Stimulated activated CD4-positive, alpha-beta T cell treated with anti-CD3 and anti-CD28 coated beads, Interleukin-2, amount 100 ng/mL, for 24 hours (primary cell): ENCODE measurements at places on chromosomes 12 and 14.
A peak's percentile ranks its signal among the peaks of the same experiment; 100 is the strongest.

GRCh38 chr12:49777800-49778748 lies 36.7 kb downstream of the TMBIM6 start:
- peak; percentile 83 for DNase-seq

- DNase-seq: no peak
Measured at GRCh38 chr12:66191547-66192126, 2.6 kb downstream of the IRAK3 start.

DNA sequence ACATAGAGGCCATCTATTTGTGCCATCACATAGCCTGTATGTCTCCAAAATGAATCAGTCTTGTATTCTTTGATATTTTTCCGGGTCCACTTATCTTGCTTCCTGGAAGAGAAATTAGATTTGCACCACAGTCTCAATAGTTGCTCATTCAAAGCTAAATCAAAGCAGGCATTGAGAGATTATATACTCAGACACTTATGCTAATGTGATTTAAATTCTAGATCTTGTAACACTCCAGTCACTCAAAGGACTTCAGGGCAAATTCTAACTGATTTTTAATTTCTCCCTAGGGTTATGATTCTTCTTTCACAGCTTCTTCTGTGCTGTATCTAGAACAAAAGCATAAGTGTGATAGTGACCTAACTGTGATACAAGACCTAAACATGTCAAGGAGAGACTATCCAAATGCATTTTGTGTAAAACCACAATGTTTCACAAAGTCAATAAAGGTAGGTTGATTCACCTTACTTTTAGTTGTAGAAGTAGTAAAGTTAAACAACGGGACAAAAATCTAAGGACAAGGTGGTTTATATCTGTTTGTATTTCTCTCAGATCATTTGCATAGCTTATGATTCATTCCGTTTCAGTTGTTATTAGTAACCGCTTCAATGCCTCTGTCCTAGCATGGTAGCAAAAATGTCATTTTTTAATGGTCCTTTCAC lies 26.8 kb downstream of the PLBD1 start:
- DNase-seq: no peak

DNA sequence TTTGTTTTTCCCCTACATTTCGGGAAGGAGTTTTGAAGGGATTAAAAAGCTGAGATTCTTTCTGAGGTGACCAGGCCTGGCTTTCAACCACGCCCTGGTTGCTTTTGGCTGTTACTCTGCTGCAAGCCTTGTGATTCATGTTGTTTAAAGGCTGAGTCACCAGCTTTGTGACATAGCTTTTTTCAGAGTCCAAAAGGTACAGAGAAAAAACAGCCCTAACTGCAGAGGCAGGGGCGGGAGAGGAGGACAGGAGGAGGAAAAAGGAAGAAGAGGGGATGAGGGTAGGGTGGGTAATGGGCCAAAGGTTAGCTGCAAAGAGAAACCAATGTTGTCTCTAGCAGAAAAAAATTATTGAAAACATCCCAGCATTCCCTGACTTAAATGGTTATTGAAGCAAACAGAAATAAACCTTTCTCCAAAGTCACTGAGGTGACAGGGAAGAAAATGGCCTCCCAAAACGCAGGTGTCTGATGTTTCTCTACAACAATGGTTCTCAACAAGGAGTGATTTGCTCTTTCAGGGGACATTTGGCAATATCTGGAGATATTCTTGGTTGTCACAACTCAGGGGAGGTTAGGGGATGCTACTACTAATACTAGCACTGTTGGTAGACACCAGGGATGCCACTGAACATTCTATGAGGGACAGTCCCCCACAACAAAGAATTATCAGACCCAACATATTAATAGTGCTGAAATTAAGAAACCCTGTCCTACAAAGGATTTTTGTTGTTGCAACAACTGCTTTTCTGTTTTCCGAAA lies 2.1 kb upstream of the UBC start:
- DNase-seq: peak; percentile 51

GRCh38 chr12:62005615-62006014 lies 254.6 kb upstream of the USP15 start:
- no peak for DNase-seq

GRCh38 chr12:24360057-24360456 lies 410.6 kb upstream of the SOX5 start:
- no peak for DNase-seq

DNA sequence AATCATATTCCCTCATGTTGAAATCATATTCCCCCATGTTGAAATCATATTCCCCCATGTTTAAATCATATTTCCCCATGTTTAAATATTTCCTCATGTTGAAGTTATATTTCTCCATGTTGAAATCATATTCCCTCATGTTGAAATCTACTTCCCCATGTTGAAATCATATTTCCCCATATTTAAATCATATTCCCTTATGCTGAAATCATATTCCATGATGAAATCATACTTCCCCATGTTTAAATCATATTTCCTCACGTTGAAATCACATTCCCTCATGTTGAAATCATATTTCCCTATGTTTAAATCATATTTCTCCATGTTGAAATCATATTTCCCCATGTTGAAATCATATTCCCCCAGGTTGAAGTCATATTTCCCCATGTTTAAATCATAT lies 34.6 kb upstream of the ADGRD1 start:
- DNase-seq: no peak

GRCh38 chr12:130875193-130875592 lies 3.3 kb downstream of the RAN start:
- DNase-seq: no peak

DNA sequence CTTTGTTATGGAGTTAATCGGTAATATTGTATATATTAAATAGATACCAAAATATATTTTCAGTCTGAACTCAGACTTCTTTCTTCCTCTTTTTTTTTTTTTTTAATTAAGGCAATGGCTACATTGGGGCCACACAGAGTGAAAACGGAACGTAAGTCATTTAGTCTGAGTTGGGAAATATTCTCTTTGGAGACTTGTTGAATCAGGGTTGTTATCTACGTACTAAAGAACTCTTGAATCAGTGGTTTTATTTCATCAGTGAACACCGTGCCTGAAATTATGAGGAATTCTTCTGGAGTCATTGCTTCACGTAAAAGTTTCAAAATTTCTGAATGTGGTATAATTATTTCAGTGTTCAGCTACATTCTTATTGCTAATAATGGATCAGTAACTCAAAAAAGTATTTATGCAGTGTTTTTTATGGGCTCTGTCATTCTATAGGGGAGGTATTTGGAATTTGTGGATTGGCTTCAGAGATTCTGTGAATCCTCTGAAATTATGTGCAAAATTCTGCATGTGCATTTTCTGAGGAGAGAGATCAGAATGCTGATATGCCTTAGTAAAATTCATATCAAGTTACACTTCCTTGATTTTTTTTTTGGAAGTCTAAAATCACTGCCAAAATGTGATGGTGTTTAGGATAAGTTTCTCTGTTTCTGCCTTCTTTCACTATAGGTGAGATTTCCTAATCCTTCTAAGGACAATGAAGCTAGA lies 39.6 kb downstream of the BRMS1L start:
- no peak for DNase-seq

DNA sequence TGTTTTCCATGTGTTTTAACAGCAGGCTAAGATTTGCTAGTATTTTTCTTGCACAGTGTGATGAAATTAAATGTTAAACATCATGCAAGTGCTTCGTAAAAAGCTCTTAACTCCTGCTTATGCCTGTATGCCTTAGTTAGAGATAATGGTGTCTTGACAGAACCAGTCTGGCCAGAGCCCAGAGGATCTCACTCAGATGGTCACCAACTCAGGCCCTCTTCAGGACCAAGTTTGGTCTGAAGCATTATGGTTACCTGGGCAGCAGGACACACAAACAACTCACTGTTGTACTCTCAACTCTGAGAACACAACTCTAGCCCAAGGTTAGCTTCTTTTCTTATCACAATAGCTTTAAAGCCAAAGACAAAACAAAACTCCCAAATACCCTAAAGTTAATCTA lies 115.4 kb downstream of the KIF21A start:
- no peak for DNase-seq

DNA sequence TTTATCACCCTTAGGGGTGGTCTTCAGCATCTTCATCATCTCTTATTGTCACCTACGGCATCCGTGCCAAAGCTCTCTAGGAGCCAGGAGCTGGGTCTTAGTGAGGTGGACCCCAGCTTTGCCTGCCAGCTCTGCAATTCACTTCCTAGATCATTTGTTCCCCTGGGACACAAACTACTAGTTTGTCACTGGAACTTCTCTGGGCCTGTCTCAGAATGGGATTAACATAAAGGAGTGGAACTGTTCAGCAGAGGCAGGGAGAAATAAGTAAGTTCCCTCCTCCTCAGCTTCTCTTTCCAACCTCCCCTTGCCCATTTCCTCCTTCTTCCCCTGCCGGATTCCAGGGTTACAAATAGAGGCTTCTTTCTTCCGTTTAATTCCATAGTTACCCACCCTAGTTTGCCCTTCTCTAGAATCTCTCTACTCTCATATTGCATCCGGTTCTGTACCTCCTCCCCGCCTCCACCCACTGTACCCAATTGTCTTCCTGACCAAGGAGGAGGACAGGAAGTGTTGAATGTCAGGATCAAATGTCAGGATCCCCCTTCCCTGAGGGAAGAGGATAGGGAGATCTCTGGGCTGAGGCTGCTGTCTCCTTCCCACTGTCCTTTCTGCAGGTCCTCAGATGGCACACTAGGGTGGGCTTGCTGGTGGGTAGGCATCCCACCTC lies 25.0 kb downstream of the LARP4 start:
- no peak for DNase-seq

DNA sequence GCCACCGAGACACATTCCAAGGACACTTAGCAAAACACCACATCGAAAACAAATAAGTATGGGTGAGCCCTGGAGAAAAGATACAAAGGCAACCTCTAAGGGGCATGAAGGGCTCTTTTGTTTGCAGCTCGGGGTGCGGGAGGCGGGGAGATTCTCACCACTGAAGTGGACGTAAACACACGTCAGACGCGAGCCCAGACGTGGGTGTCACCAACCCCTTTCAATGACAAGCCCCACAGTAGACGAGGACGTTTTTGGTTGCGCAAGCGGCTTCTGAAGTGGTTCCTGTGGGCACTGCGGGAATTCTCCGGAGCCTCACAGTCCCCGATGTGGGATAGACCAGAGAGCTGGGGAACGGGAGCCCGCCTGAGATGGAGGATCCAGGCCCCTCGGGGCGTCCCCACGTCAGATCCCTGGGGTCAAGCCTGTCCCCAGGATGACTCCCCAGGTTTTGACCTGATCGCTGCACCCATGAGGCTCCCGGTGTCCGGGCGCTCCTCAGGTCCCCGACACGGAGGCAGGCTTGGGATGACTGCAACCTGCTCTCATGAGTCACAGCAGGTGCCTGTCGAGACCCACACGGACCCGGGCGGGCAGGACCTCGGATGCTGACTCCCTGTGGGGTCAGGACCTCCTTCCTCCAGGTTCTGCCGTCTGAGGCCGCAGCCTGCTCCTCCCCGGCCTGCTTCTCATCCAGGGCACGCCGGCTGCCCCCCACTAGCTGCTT lies 20.3 kb upstream of the ADGRD1 start:
- DNase-seq: no peak

GRCh38 chr12:96687719-96688118 lies 198.3 kb downstream of the CFAP54 start:
- no peak for DNase-seq

DNA sequence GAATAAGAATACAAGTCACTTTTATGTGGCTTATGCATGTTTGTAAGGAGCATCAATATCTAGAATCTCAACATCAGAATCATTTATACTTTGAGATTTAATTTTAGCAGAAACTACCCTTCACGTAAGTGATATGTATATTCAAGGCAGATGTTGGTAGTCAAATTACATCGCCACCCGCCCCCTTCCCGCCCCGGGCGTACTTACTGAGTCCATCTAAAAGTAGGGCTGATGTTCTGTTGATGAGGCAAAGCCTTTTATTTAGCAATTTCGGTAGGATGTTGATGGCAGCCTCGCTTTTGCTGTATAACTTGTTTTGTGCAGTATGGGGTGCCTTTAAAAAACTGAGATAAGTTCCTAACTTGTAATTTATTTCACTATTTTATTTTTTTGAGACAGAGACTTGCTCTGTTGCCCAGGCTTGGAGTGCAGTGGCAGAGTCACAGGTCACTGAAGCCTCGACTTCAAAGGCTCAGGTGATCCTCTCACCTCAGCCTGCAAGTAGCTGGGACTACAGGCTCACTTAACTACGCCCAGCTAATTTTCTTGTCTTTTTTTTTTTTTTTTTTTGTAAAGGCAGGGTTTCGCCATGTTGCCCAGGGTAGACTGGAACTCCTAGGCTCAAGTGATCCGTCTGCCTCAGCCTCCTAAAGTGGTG lies 30.8 kb downstream of the KTN1 start:
- DNase-seq: no peak

GRCh38 chr12:97752129-97752528 lies 289.5 kb downstream of the RMST start:
- DNase-seq: no peak

DNA sequence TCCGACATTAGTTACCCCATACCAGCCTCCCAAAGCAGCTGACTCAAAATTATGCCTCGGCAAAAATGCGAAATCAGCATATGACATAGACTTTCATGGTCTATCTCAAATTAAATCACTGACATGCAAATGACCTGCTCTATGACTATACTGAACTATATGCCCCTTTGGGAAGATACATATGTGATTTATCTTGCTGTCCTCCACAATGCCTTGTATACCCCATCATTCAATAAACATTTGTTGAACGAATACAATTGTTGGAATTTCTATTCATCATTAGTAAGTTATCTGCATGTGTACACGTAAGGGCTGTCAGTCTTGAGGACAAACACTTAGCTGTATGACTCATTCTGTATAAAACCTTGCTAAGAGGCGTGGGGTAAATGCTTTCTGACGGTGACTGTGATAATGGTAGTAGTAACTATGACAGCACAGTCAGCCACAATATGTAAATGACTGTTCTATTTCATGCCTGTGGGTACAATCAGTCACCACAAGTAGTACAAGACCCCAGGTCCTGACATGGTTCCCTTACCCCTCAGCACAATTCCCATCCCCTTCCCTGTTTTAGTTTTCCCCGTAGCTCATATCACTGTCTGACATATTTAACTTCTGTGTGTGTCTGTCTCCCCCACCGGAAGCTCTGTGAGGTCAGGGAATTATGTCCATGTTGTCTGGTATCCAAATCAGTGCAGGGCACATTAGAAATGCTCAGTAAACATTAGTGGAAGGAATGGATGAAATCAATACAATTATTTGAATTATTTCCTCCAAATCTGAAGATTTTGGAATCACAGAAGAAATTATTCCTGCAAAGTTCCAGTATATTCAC lies 42.8 kb downstream of the STXBP6 start:
- DNase-seq: no peak

DNA sequence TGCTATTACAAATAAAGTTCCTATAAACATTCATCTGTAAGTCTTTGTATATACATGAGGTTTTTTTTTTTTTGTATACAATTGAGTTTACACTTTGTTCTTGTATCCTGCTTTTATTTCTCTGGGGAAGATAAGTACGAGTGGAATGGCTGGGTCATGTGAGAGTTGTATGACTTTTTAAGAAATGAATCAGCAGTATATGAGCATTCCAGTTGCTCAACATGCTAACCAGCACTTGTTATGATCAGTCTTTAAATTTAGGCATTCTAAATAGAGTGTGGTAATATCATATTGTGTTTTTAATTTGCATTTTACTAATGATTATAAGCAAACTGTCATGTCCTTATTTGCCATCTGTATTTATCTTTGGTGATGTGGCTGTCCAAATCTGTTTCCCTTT lies 44.7 kb upstream of the AMIGO2 start:
- DNase-seq: no peak
